ENCODE measurements at places on chromosomes 7 and 10.

GRCh38 chr7:144835155-144835611 is 670 bp downstream of the TPK1 start:
- peak; percentile 43 for DNase-seq

DNA sequence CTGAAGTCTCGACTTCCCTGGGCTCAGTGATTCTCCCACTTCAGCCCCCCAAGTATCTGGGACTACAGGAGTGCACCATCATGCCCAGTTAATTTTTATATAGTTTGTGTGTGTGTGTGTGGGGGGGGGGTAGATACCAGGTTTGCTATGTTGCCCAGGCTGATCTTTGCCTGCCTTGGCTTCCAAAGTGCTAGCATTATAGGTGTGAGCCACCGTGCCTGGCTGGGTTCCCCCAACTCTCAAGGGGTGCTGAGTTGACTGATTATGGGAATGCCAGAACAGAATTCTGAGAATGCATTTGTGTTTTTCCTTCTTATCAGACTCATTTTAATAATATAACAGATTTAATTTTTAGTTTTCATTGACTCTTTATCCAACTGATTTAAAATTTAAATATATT is 19.5 kb downstream of the RPA3 start:
- no peak for DNase-seq

GRCh38 chr7:104695563-104695962 is 318.4 kb upstream of the KMT2E start:
- no peak for DNase-seq

DNA sequence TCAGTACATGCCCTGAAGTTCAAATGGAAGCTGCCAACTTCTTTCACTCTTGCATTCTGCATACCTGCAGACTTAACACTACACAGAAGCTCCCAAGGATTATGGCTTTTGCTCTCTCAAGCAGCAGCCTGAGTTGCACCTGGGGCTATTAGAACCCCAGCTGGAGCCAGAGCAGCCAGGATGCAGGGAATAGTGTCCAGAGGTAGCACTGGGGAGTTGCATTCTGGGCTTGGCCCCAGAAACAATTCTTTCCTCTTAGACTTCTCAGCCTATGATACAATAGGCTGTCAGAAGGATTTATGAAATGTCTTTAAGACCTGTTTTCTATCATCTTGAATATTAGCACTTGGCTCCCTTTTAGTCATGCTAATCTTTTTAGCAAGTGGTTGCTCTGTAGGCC is 886.7 kb upstream of the GHITM start:
- no peak for DNase-seq

- no peak for DNase-seq
Observed at GRCh38 chr10:3780771-3781467, 4.1 kb downstream of the KLF6 start.

GRCh38 chr7:2968616-2969397 is 74.9 kb downstream of the CARD11 start:
- peak; percentile 15 for DNase-seq

- DNase-seq = no peak
Observed at GRCh38 chr10:132514821-132515520, 22.6 kb upstream of the INPP5A start.

- DNase-seq = peak; percentile 65
Observed at GRCh38 chr10:118259288-118259906, 82.7 kb downstream of the FAM204A start.

DNA sequence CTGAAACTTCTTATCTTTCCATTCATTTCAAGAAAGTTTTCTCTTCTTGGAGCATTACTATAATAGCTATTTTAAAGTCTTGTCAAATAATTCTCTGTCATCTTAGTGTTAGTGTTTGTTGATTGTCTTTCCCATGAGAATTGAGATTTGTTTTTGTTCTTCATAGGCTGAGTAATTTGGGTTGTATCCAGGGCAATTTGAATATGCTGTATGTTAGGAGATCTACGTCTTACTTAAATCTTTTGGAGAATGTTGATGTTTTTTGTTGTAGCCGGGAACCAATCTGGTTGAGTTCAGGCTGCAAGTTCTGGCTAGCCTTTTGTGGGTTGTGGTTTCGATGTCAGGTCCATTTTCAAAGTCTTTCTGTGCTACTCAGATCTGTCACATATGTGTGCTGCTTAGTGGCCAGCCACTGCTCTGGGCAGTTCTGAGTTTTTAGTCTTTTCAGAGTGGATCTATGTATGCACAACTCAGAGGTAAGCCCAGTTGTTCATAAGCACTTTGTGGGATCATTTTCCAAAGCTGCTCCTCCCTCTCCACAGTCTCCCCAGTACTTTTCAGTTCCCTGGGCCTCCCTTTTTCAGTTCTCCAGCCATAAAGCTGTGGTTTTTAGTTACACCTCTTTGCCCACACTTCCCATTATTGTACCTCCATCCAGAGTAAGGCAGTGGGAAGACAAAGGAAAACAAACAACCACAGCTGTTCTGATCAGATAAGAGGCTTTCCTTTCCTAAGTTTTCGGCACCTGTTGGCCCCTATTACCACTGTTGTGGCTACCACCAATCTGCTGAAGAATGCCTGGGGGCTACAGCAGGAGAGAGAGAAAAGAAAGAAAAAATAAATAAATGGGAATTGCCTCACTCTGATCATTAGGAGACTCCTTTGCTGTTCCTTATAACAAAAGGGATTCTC is 4.7 kb upstream of the CCNJ start:
- DNase-seq = no peak

DNA sequence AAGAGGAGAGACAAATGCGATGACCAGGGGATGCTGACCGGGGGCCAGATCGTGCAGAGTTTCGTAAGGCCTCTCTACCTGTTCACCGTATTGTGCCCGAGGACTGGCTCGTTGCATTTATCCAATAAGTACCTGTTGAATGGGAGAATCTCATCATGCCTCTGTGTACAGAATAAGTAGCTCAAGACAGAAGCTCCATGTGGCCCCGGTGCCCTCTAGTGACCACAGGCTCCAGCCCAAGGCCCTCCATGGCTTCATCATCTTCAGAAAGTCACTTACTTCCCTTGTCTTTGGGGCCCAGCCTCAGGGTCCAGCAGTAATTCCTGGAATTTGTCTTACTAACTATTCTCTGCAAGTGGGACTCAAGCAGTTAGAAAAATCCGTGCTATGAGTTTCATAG is 151.0 kb downstream of the CHN2 start:
- no peak for DNase-seq

DNA sequence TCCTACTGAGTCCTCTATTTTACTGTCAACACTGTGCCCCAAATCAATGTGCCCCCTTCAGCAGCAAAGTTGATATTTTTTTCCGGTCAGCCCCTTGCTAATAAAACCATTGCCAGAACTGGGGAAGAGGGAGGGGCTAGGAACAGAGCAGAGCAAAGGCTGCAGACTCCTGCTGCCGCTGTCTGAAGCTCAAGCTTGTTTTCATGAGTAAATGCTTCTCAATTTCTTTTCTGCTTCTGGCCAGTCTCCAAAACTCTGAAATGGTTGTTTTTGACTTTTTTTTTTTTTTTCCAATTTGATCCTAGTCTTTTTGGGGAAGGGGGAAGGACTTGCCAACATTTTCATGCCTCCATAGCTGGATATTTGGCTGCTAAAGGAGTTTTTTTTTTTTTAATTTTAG is 26.7 kb upstream of the PROSER2 start:
- no peak for DNase-seq

DNA sequence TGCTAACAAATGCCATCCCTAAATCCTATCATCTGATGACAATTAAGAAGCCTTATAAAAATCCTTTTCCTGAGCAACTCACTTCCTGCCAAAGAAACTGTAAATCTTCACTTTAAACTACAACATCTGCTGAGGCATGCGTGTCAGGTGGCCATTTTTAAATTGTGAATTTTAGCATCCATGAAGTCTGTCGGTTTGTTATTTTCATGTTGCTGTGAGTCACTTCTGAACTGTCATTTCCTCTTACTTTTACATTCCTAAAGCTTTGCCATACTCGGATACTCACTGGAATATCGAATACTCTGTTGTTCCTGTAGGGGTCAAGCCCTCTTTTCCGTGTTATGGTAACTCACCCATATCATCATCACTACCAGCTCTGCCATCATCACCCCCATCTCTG is 34.3 kb upstream of the TMEM26 start:
- DNase-seq = no peak

DNA sequence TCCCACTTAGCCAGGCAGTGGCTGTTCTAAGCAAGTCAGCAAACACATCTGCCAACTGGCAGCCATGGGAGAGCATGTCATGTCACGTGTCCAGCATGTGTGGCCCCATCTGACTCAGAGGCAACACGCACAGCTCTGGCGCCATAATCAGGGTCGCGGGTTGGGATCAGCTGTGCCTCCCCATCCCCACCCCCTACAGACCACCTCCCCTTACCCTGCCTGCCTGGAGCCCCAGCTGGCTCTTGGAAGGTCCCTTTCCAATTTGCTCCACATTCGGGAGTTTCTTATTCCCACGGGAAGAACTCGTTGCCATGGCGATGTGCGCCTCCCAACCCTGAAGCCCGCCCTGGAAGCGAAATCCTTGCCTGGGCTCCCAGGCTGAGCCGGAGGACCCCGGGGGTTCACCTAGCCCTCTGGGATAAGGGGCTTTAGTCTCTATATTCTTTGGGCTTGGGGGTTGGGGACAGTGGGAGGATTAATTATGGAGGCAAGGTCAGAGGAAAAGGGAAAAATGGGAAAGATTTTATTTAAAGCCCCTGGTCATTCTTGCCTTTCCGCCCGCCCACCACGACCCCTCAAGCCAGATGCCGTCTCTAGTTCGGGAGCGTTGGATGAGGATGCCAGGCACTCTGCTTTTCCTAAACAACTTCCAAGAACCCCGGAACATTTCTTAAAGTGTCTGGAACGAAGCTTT is 283.7 kb downstream of the ZEB1 start:
- peak; percentile 45 for DNase-seq

DNA sequence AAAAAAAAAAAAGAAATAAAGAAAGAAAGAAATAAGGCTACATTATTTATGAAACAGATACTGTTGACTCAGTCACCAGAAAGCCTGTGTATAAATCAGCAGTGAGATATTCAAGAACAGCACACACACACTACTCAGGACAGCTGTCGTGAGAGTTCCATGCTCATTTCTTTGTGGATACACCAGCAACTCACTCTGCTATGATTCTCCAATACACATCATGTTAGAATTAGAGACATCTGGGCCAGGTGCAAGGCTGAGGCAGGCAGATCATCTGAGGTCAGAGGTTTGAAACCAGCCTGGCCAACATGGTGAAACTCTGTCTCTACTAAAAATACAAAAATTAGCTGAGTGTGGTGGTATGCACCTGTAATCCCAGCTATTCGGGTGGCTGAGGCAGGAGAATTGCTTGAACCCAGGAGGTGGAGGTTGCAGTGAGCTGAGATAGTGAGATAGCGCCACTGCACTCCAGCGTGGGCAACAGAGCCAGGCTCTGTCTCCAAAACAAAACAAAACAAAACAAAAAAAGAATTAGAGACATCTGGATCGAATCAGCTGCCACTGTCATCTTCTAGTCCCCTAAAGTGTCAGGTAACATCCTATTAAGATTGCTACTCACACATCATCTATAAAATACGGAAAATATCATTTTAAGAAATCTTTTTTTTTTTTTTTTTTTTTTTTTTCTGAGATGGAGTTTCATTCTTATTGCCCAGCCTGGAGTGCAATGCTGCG is 11.2 kb upstream of the NUPR2 start:
- DNase-seq = no peak

- no peak for DNase-seq
Observed at GRCh38 chr7:100071018-100071723, 10.4 kb downstream of the ZNF3 start.

- no peak for DNase-seq
Observed at GRCh38 chr7:26919906-26920493, 55.6 kb upstream of the SKAP2 start.

- no peak for DNase-seq
Observed at GRCh38 chr7:149633976-149634945, 136.7 kb upstream of the ZNF746 start.

- DNase-seq = no peak
Observed at GRCh38 chr7:84236398-84236797, 41.8 kb upstream of the SEMA3A start.

DNA sequence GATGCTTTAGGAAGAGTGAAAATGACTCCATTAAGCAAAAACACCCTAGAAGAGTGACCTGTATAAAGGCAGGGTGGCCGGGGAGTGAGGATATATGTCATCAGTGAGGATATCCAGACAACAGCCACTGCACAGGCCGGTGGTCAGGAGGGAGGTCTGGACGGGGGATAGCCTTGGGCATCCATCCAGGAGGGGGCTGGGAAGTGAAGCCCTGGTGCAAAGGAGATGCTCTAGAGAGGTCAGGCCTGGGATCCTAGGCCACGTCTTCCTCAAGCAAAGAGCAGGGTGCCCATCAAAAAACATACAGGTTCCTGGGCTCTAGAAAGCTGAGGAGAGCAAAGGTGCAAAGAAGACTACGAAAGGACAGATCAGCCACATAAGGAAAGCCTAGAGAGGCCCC is 25.6 kb downstream of the FAM171A1 start:
- DNase-seq = no peak

GRCh38 chr10:29142516-29143314 is 146.2 kb upstream of the LYZL1 start:
- DNase-seq = no peak

- no peak for DNase-seq
Observed at GRCh38 chr7:157233677-157234076, 95.0 kb downstream of the UBE3C start.

GRCh38 chr10:13165177-13165576 is 3.8 kb downstream of the MCM10 start:
- DNase-seq = no peak

GRCh38 chr10:113176652-113177155 is 226.7 kb downstream of the TCF7L2 start:
- DNase-seq = no peak

DNA sequence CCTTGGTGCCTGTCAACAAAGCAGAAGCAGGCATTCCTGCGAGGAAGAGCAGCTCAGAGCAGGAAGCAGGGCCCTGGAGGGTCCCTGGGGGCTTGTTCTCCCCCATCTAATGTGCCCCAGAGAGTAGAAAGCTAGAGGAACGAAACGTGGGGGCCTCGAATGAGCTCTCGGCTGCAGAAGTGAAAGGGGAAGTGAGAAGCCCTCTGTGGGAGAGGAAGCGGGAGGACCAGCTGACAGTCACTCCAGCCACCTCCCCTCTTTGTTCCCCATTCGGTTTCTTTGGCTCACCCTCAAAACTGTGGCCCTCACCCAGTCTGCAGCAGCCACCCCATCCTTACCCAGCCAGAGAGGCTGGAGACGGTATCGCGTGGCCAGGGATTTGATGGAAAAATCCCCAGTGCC is 25.0 kb downstream of the C10orf105 start:
- no peak for DNase-seq

- DNase-seq = no peak
Observed at GRCh38 chr10:49575489-49576072, 34.5 kb upstream of the SLC18A3 start.

GRCh38 chr7:81594767-81595166 is 175.1 kb downstream of the HGF start:
- DNase-seq = no peak

- no peak for DNase-seq
Observed at GRCh38 chr7:37552030-37552429, 103.4 kb upstream of the ELMO1 start.

DNA sequence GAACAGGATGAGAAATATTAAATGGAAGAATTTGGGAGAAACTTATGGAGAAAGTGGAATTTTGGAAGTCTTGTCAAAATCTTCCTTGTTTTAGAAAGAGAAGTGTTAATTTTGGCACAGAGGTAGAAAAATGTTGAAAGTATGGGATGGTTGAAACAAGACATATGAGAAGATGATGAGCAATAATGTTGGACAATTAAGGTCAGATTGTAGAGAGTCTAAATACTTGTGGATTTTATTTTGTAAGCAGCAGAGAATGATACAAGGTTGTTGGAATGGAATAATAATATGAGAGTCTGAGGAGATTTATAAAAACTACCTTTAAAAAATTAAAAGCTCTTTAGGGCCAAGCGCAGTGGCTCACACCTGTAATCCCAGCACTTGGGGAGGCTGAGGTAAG is 34.6 kb downstream of the PHTF2 start:
- no peak for DNase-seq
